Right renal pelvis (tissue), 4 donors: ENCODE measurements at places on chromosomes 13 and 19. TPM values are rescaled to one million over a fixed set of nuclear protein-coding genes. Genes with fewer than 3 reads are reported as not detected.

DNA sequence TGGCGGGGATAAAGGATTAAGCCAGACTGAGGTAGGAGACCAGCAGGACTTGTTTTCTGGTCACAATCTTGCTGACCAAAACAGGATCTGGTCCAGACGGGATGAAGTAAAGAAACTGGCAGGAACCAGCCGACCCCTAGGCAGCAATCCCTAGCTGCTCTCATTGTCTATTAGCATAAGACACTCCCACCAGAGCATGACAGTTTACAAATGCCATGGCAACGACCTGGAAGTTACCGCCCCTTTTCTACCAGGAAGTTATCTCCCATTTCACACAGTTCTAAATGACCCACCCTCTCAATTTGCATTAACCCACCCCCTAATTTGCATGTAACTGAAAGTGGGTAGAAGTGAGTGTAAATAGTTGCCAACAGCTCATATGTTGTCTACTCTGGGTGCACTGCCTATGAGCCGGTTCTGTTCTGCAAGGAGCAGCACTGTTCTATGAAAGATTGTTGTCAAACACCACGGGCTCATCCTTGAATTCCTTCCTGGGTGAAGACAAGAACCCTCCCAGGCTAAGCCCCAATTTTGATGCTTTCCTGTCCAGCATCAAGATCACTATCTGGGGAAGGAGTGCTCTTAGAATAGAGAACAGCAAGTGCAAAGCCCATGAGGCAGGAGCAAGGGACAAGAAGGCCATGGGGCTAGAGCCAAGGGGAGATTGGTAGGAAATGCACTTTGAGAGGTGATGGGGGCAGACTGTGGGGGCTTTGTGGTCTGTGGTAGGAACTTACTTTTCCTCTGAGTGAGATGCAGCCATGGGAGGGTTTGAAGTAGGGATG, 13.9 kb upstream of the FBXO27 start:
- DNase-seq: no peak

DNA sequence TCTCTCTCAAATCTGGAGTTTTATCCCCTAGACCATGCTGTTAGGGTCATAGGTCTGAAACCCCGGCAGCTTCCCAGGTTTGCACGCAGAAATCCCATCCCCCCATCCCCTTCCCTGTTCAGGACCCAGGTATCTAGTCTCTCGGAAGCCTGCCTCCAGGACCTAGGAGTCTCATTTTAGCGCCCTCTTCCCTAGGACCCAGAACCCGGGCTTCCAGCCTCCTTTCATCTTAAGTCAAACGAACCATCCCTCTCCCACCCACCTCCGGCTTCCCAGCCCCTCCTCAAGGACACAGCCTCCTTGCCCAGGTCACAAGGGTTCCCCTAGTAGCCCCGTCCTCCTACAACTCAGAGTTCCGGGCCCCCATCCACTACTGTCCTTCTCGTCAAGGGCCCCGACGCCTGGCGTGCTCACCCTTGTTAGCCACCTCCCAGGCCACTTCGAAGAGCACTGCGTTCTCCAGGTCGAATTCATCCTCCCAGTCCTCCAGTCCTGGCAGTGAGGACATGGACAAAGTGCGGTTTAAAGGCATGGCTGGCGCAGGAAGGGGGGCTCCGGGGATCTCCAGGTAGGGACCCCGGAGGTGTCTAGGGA, 431 bp downstream of the GYS1 start:
- no peak for DNase-seq

- DNase-seq: no peak
These were observed 27.8 kb downstream of the PIN1 start for GRCh38 chr19:9862938-9863337.

KLC3 gene
- 1.3 TPM for polyA plus RNA-seq

- DNase-seq: no peak
These were observed 1445.4 kb downstream of the EFNB2 start for GRCh38 chr13:105089858-105090643.
